ENCODE measurements at places on chromosomes 5 and 9.

- H3K4me3 ChIP-seq = no peak overlapping the region
- no peaks in the 10 kb centered on the region for H3K36me3 ChIP-seq
- no peak overlapping the region for H3K27ac ChIP-seq
Measured at GRCh38 chr5:129963359-129963758, 59.1 kb downstream of the CHSY3 start.

DNA sequence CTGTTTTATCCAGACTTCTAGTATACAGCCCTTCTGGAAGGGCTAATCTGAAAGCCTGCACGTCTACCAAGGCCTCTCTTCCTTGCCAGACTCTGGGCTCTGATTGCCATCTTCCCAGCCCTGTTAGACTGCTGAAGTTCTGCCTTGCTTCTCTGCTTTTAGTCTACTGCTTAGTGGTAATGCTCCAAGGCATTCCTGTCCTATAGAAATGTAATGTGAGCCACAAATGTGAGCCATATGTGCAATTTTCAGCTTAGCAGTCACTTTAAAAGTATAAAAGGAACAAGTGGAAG, 32.1 kb downstream of the WNK2 start:
- H3K4me3 ChIP-seq = no peak overlapping the region
- no peak overlapping the region for H3K27ac ChIP-seq
- no peaks in the 10 kb centered on the region for H3K4me1 ChIP-seq
- no peaks in the 10 kb centered on the region for H3K36me3 ChIP-seq
- DNase-seq = no peak

GRCh38 chr5:10711562-10711961, 49.5 kb downstream of the DAP start:
- H3K27me3 ChIP-seq = no peaks in the 10 kb centered on the region
- DNase-seq = no peak
- no peaks in the 10 kb centered on the region for H3K36me3 ChIP-seq
- no peak overlapping the region for H3K27ac ChIP-seq
- H3K4me1 ChIP-seq = no peaks in the 10 kb centered on the region
- H3K4me3 ChIP-seq = no peak overlapping the region

DNA sequence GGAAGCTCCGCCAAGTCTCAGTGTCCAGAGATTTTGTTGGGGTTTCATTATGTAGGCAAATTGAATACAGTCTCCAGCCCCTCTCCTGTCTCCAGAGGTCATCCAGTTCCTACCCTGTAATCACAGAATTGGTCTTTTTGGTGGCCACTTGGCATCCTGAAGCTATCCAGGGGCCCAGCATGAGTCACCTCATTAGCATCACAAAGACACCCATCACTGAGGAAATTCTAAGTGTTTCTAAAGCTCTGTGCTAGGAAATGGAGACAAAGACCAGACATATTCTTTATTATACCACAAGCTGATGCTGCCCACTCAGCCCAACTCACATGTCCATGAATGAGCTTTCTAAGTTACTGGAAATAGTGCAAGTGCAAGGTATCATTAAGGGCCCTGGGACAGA, 229.9 kb downstream of the DOCK8 start:
- no peak overlapping the region for H3K4me3 ChIP-seq
- H3K27me3 ChIP-seq = no peaks in the 10 kb centered on the region
- peaks cover 47% of the 10 kb centered on the region for H3K36me3 ChIP-seq
- DNase-seq = no peak
- peaks cover 8% of the 10 kb centered on the region for H3K4me1 ChIP-seq
- no peak overlapping the region for H3K27ac ChIP-seq

DNA sequence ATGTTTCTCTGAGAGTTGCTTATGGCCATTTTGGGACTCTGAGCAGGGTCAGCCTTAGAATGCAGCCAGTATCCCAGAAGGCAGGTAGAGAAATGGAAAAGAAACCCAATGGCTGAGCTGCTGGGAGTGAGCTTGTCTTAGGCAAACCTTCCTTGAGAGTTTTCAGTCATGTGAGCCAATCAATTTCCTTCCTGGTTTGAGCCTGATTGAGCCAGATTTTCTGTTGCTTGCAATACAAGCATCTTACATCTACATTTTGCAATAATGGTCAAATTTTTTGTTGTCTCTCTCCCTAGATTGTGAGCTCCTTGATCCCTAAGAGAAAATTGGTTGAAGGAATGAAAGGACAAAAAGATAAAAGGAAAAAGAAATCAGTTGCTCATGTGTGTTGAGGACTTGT, 155.3 kb downstream of the SNX18 start:
- no peaks in the 10 kb centered on the region for H3K36me3 ChIP-seq
- no peak for DNase-seq
- H3K27ac ChIP-seq = no peak overlapping the region

GRCh38 chr5:31889001-31889561, 250.2 kb downstream of the PDZD2 start:
- H3K27me3 ChIP-seq = no peaks in the 10 kb centered on the region
- H3K4me3 ChIP-seq = no peak overlapping the region
- no peaks in the 10 kb centered on the region for H3K36me3 ChIP-seq
- no peak for DNase-seq
- no peak overlapping the region for H3K27ac ChIP-seq

GRCh38 chr9:78029551-78030295, 1.9 kb downstream of the GNAQ start:
- no peaks in the 10 kb centered on the region for H3K36me3 ChIP-seq
- peak overlapping the region; percentile 70 for H3K4me3 ChIP-seq
- no peaks in the 10 kb centered on the region for H3K27me3 ChIP-seq
- peak overlapping the region; percentile 49 for H3K27ac ChIP-seq
- DNase-seq = no peak

DNA sequence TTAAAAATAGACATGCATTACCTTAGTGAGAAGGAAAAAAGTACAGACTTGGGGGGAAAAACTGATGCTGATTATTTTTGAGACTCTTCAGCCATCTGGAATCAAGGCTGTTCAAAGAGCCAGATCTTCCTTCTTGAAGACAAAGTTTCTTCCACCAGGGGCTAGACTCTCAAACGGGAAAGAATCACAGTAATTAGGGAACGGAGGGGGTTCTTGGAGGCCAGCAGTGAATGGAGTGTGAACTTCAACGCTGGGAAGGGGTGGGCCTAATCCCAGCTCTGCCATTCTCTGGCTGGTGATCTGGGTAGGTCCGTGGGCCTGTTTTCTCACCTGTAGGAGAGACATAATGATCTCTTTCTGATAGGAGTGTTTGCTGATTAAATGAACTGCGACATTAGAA, 21.1 kb upstream of the LHX2 start:
- H3K4me3 ChIP-seq = no peak overlapping the region
- DNase-seq = no peak
- H3K27me3 ChIP-seq = peaks cover 13% of the 10 kb centered on the region
- H3K4me1 ChIP-seq = no peaks in the 10 kb centered on the region
- no peaks in the 10 kb centered on the region for H3K36me3 ChIP-seq

DNA sequence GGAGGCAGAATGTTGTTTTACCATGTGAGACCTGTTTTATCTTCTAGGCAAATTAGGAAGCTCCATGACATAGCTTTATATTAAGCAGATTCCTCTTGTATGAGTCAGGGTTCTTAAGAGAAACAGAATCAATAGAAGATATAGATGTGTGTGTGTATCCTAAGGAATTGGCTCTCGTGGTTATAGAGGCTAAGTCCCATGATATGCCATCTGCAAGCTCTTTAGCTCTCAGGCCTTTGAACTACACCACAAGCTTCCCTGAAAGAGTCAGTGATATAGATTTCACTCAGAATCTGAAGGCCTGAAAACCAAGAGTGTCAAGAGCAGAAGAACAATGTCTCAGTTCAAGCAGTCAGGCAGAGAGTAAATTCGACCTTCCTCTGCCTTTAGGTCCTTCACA, 365.8 kb upstream of the ZNF608 start:
- no peaks in the 10 kb centered on the region for H3K36me3 ChIP-seq
- H3K4me1 ChIP-seq = no peaks in the 10 kb centered on the region
- no peak overlapping the region for H3K4me3 ChIP-seq
- no peak overlapping the region for H3K27ac ChIP-seq

DNA sequence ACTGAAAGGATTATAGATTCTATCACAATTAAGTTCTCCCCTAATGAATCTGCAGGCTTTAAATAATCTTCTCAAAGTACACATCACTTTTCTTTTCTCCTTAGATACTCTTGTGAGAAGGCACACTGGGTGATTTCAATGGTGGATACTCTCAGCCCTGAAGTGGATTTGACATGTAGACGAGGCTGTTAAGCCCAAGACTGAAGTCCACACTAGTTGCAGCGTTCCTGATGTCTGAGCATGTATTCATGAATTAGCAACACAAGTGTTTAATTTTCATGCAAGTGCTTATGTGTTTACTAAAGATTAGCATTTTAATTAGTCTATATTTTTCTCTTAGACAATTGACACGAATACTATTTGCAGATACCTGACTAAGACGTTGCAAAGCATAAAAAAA, 218.9 kb downstream of the TMEM161B start:
- no peaks in the 10 kb centered on the region for H3K36me3 ChIP-seq
- H3K27ac ChIP-seq = no peak overlapping the region
- no peaks in the 10 kb centered on the region for H3K4me1 ChIP-seq
- no peak for DNase-seq
- H3K4me3 ChIP-seq = no peak overlapping the region

DNA sequence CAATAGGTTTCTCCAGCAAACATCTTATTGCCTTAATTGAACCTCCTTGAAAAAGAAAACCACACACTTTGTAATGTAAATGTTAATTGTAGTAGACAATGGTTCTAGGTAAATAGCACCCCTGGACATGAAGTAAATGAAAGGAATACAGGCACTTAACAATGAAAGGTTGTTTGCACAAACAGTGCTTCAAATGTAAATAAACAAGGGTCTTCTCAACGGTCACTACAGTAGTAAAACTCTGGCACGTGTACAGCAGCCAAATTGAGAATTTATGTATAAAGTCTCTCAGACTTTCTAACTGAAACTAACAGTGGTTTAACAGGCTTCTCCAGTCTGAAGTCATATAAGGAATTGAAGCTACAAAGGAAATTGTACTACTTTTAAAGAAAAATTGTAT, 218.3 kb downstream of the MEF2C start:
- peaks cover 55% of the 10 kb centered on the region for H3K27me3 ChIP-seq
- H3K27ac ChIP-seq = no peak overlapping the region
- no peak overlapping the region for H3K4me3 ChIP-seq
- H3K36me3 ChIP-seq = no peaks in the 10 kb centered on the region
- H3K4me1 ChIP-seq = peaks cover 16% of the 10 kb centered on the region

DNA sequence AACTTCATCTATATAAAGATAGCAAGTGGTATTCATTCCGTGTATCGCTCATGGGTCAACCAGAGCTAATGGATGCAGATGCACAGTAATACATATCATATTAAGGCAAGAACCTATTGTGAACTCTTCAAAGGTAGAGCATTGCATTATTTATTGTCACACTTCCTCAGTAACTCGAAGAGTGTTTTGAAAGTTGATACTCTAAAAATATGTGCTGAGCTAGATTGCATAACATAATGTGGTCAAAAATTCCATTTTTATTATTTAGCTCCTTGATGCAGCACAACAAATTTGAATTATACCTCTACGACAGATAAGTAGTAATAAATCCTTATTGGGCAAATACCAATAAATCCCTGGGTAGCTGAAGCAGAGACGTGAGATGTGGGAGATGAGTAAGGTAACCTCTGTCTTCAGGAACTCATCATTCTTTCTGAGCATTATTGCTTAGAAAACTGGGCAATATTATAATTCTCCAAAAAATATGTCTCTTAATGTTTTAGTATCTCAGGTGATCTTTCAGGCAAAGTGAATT, 70.3 kb downstream of the CDH18 start:
- H3K27me3 ChIP-seq = no peaks in the 10 kb centered on the region
- H3K36me3 ChIP-seq = no peaks in the 10 kb centered on the region
- DNase-seq = no peak

GRCh38 chr5:16791036-16791705, 144.9 kb downstream of the MYO10 start:
- DNase-seq = no peak
- H3K4me3 ChIP-seq = no peak overlapping the region
- no peaks in the 10 kb centered on the region for H3K36me3 ChIP-seq
- H3K27ac ChIP-seq = no peak overlapping the region

- no peak for DNase-seq
- no peak overlapping the region for H3K4me3 ChIP-seq
- H3K27ac ChIP-seq = no peak overlapping the region
- H3K27me3 ChIP-seq = peaks cover 32% of the 10 kb centered on the region
Measured at GRCh38 chr5:163567811-163568210, 62.4 kb downstream of the MAT2B start.

- no peaks in the 10 kb centered on the region for H3K36me3 ChIP-seq
- H3K4me3 ChIP-seq = no peak overlapping the region
- no peak for DNase-seq
Measured at GRCh38 chr5:92553326-92553725, 1027.7 kb downstream of the NR2F1-AS1 start.

- H3K27me3 ChIP-seq = no peaks in the 10 kb centered on the region
- no peak overlapping the region for H3K4me3 ChIP-seq
- no peak for DNase-seq
- no peak overlapping the region for H3K27ac ChIP-seq
- no peaks in the 10 kb centered on the region for H3K4me1 ChIP-seq
- no peaks in the 10 kb centered on the region for H3K36me3 ChIP-seq
Measured at GRCh38 chr9:15915711-15916110, 362.9 kb downstream of the CCDC171 start.

DNA sequence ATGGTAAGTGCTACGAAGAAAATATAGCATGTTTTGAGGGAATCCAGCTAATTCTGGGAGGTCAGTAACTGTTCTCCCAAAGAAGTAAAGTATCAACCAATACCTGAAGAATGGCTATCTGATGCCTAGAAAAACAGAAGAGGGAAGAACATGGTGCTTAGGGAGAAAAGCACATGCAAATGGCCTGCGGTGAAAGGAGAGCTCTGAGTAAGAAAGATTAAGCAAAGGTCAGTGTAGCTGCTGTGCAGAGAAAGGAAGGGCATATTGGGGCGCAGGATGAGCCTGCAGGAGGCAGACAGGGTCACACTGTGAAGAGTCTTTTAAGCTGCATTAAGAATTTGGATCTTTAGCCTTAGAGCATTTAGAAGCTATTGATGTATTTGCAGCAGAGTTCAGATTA, 11.0 kb downstream of the ADRB2 start:
- DNase-seq = no peak
- no peak overlapping the region for H3K4me3 ChIP-seq
- no peaks in the 10 kb centered on the region for H3K27me3 ChIP-seq
- H3K27ac ChIP-seq = no peak overlapping the region

GRCh38 chr5:64766941-64767340, 1.6 kb downstream of the SREK1IP1 start:
- no peaks in the 10 kb centered on the region for H3K27me3 ChIP-seq
- H3K4me1 ChIP-seq = peaks cover 34% of the 10 kb centered on the region
- H3K36me3 ChIP-seq = no peaks in the 10 kb centered on the region
- DNase-seq = no peak
- no peak overlapping the region for H3K4me3 ChIP-seq

DNA sequence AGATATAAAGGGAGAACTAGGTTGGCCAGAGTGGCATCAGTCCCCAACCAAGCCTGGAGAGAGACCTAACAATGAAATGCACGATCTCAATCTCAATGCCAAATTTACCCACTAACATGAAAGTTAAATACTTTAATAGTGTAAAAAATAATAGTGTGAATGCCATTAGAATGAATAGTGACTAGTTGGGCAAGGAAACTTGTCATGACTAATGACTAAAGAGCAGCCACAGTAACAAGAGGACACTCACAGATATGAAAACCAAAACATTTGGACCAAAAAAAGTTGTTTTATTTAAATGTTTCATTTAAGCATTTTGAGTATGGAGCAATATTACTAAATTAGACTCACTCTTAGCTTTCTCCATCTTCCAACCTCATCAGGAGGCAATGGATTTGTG, 1853.8 kb downstream of the EFNA5 start:
- H3K4me3 ChIP-seq = no peak overlapping the region
- DNase-seq = no peak
- H3K4me1 ChIP-seq = no peaks in the 10 kb centered on the region
- no peaks in the 10 kb centered on the region for H3K27me3 ChIP-seq
- no peaks in the 10 kb centered on the region for H3K36me3 ChIP-seq
- H3K27ac ChIP-seq = no peak overlapping the region

GRCh38 chr5:138950421-138951031, 75.4 kb upstream of the LRRTM2 start:
- DNase-seq = no peak
- H3K27ac ChIP-seq = no peak overlapping the region
- H3K36me3 ChIP-seq = no peaks in the 10 kb centered on the region
- peaks cover 17% of the 10 kb centered on the region for H3K4me1 ChIP-seq

Measured in CD8-positive, alpha-beta memory T cell (primary cell).